EH (cell line): ENCODE measurements at places on chromosomes 12 and 14.

- no peak for DNase-seq
These were observed 3.1 kb downstream of the FAM222A start for GRCh38 chr12:109716512-109717389.

- peak; percentile 60 for DNase-seq
These were observed 28.4 kb upstream of the MON2 start for GRCh38 chr12:62438098-62438692.

DNA sequence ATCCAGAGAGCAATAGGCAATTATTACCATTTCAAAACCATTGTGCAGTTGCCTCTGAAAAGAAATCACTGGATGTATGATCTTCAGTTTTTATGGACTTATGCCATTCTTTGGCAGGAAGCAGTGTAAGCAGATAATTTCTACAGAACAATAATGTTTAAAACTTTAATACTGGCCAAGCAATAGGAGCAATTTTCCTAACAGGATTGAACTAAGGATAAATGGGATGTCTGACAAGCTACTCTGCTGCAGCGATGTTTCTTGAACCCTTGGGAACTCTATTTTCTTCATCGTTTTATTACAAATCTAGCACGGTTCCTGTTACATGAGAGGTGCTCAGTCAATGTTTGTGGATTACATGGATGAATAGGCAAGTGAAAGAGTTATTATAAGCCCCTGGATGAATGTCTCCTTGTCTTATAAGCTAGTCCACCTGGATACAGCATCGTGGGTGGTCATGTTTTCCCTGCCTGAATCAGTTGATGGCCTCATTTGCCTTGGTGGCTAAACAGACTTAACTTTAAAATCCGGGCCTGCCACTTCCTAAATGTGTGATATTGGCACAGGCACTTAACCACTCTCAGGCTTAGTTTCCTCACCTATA is 68.2 kb upstream of the MDM1 start:
- no peak for DNase-seq

DNA sequence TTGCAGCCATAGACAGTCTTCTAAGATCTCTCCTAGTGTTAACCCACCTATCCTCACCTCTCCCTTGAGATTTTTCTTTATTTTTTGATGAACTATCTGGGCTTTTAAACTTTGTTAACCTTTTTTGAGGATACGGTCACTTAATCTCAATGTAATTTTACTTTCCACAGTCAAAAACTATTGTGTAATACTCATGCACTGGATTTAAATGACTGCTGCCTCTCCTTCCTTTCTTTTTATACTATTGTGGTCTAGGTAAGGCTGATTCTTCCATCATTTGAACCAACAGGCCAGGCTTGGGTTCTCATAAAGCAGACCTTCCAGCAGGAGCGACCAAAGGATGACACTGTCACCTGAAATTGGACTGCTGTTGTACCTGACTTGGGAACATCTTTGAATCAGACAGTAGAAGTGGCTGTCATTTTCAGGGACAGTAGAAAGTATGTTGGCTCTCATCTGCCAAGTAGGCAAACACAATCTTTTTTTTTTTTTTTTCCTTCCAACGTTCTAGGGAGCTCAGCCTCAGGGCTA is 689 bp upstream of the PDE3A start:
- no peak for DNase-seq

GRCh38 chr12:126781593-126781992 is 1485.4 kb upstream of the TMEM132C start:
- no peak for DNase-seq

DNA sequence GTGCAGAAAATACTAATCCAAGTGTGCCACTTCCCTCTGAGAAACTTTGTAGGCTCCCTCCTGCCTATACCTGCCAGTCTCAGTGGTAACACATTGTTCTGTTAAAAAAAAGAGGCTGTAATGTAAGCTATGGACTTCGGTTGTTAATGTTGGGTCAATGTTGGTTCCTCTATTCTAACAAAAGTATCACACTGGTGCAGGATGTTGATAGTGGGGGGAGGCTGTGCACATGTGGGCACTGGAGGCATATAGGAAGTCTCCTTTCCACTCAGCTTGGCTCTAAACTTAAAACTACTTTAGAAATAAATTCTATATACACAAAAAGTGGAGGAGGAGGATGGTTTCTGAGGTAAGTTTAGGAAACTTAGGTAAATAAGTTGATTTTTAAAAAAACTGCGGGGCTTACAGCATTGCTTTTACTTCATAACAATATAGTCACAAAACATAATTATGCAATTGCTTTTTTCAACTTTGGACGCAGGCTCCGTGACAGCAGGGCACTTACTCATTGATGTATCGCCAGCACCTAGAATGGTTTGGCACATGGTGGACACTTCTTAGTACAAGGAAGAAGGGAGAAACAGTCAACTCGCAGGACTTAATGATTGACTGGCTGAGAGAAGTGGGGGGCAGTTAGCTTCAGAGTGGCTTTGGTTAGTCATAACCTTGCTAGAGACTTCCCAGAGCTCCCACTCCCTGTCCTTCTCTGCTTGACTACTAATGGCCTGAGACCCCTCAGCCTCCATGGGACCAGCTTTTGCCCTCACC is 7.9 kb upstream of the NYNRIN start:
- DNase-seq = no peak

DNA sequence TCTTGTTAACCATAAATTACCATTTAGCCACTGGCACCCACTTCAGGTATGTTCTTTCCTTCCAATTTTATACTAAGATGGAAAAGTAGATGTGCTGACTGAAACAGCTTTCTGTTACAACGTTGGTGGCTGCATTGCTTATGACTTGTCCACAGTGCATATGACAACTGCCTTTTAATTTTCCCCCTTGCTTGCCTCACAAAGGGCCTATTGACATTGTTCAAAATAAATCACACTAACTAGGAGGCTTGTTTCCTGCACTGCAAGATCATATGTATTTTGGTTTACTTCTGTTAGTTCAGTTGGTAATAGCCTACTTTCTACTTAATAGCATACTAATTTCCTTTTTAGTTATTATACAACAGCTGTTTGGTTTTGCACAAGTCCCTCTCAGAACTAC is 55.4 kb downstream of the SCAF11 start:
- DNase-seq = no peak

- DNase-seq = no peak
These were observed 39.9 kb upstream of the EIF5 start for GRCh38 chr14:103294091-103294490.

GRCh38 chr14:96538097-96538989 is 36.2 kb downstream of the PAPOLA start:
- DNase-seq = peak; percentile 9

- DNase-seq = no peak
These were observed 20.1 kb downstream of the ARL6IP4 start for GRCh38 chr12:123000578-123000977.

- DNase-seq = no peak
These were observed 236.1 kb downstream of the ADGRD1 start for GRCh38 chr12:131189781-131190180.

- DNase-seq = no peak
These were observed 25.3 kb downstream of the NUAK1 start for GRCh38 chr12:106113446-106113823.

DNA sequence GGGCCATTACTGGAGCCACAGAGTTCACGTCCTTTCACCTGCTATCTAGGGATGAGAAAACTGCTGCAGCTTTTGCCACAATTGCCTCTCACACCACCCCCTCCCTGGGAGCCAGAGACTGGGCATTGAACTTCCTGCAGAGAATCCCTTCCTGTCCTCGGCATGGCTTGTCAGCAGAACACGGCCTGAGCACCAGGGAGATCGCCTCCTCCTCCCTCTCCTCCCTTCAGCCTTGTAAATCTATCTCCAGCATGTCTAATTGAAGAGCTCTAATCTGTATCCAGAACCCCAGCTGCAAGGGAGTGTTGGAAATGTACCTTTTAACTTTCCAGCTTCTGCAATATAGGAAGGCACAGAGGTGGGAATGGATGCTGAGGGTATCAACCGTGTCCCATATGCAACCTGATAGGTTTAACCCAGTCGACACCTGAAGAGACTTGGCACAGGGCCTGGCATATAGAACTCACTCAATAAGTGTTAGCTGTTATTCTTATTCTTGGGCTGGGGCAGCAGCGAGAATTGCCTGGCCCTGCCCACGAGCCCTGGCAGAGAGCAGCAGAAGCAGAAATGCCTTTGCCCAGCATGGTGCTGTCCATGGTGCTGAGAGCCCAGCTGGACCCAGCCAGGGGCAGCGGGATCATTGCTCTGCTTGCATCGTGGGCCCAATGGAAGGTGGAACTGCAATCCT is 26.8 kb downstream of the TMEM63C start:
- peak; percentile 73 for DNase-seq

DNA sequence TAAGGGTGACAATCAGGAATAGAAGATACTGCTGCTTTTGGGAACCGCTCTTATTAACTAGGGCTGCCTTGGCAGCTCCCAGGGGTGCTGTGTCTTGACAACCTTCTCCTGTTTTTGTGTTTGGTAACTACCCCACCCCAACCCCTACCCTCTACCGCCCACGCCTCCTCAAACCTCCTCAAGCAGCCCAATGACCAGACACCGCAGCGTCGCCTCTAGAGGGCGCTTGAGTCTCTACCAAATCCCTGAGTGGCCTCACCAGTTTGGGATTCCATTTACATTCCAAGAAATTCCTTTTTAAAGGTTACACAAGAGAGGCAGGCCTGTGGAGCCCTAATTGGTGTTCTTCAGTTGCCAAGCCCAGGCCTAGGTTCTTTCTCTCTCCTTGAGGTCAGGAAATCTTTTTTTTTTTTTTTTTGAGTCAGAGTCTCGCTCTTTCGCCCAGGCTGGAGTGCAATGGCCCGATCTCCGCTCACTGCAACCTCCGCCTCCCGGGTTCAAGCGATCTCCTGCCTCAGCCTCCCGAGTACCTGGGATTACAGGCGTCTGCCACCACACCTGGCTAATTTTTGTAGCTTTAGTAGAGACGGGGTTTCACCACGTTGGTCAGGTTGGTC is 72.4 kb upstream of the USP44 start:
- DNase-seq = peak; percentile 97

- DNase-seq = no peak
These were observed 427 bp downstream of the SLC6A12 start for GRCh38 chr12:213527-213932.

GRCh38 chr12:13606290-13606689 is 375.1 kb downstream of the GRIN2B start:
- no peak for DNase-seq

DNA sequence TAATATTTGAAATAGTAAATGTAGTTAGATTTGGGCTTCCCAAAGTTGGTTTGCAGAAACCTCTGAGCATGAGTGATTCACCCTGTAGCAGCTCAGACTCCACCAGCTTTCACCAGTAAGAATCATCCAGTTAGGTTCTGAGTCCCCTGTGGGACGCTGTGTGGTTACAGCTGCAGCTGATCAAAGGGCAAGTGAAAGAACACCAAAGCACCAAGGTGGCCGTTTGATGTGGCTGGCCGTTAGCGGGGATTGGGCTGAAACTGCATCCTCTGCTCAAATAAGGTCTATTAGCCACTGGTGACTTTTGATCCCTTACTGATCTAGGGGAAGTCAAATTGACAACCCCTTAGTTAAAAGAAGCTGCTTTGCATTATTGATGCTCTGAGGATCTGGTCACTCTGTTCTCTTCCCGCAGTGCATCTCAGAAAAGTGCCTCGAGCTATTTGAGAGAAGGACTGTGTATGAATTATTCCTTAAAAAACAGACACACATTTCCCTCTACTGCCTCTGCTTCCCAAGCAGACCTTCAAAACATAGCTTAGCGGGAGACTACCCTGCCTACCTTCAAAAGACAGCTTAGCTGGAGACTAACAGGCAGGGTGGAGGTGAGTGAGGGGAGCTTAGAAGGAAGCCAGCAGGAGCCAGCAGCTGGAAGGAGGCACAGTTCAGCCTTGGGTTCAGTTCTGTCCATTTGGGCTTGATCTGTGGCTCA is 3.7 kb downstream of the ABHD12B start:
- DNase-seq = peak; percentile 26

DNA sequence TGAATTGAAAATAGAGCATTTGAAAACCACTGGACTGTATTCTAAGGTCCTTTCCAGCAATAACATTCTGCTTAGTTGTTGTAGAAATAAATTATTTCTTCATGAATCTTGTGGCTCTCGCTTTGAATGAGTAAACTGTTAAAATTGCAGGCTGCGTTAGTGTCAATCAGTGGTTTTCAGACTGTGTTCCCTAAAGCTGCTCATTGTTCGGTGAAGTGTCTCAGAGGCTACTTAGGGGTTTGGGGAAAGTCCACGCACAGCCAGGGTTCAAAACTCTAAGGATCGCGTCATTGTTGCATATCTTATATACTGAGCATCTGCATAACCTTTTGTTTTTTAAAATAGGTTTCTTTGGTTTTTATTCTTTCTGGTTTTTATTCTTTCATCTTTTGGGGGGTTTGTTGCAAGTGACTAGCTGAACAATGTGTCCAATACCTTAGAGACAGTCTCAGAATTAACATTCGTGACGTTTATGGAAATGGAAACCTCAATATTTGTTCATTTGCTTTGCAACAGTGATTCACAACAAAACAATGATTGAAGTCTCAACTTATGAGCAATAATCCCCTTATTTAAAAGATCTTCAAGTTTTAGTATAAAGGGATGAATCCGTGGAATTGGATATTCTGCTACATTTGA is 108.1 kb downstream of the TTLL5 start:
- no peak for DNase-seq

GRCh38 chr14:85024931-85025330 is 505.0 kb upstream of the FLRT2 start:
- no peak for DNase-seq

- peak; percentile 69 for DNase-seq
These were observed 34.2 kb upstream of the KICS2 start for GRCh38 chr12:64256166-64256800.

DNA sequence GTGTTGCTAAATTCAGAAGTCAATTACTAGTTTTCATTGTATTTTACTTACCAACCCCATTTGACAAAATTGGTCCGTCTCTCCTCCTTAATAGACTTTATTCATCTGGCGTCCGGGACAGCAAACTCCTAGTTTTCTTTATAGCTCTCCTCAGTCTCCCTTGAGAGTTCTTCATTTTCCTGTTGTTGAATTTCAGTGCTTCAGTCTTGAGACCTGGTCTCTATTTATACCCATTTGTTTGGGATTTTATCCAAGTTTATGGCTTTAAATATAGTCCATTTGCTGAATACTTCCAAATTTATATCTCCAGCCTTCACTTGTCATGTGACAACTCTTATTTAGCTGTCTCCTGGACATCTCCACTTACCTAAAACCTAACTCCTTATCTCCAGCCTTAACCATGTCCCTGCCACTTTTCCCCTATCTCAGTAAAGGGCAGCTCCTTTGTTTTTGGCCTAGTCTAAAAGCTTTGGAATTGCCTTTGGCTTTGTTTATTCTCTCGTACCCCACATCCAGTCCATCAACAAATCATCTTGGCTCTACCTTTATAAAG is 23.5 kb downstream of the KTN1 start:
- no peak for DNase-seq

DNA sequence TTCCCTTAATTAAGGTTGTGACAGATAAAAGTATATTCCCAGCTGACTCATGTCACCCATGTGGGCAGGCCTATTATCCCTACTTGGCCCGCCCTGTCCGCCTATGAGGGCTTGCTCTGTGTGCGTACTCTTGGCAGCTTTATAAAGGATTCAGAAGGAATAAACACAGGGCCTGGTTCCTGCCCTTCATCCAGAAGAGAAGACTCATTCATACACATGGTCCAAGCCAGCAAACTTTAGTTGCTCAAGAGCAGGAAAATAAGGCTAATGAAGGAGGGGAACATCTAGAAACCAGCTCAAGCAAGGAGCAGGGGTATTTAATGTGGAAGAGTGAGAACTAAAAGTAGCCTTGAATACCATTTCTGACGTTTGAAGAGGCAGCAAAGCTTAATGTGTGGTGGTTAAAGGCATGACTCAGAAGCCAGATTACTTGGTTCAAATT is 141.9 kb downstream of the CRADD start:
- DNase-seq = peak; percentile 76
